ENCODE measurements at places on chromosomes 6 and 20.

- DNase-seq = peak; percentile 50
Observed at GRCh38 chr6:44133003-44133931, 5.9 kb downstream of the TMEM63B start.

GRCh38 chr20:2871661-2872458 is 1.4 kb upstream of the PTPRA start:
- DNase-seq = no peak

DNA sequence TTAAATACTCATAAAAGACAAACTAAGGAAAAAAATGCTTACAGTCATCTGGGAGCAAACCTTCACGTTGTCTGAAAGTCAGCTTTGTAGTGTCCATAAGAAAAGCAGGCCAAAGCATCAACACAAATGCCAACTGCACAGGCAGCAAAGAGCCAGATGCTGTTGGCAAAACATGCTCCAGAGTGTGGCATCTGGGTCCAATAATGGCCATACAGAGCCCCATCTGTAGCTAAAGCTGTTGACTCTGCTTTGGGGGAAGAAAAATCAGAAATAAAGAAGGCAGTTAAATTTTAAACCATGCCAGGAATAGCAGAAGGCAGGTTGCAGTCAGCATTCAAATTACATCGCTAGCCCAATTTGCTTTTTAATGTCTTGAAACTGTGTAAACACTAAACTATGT is 776.3 kb downstream of the EYS start:
- DNase-seq = no peak

GRCh38 chr6:106858653-106859092 is 115.9 kb downstream of the CD24 start:
- DNase-seq = no peak

GRCh38 chr6:156169371-156169770 is 607.8 kb upstream of the ARID1B start:
- no peak for DNase-seq

DNA sequence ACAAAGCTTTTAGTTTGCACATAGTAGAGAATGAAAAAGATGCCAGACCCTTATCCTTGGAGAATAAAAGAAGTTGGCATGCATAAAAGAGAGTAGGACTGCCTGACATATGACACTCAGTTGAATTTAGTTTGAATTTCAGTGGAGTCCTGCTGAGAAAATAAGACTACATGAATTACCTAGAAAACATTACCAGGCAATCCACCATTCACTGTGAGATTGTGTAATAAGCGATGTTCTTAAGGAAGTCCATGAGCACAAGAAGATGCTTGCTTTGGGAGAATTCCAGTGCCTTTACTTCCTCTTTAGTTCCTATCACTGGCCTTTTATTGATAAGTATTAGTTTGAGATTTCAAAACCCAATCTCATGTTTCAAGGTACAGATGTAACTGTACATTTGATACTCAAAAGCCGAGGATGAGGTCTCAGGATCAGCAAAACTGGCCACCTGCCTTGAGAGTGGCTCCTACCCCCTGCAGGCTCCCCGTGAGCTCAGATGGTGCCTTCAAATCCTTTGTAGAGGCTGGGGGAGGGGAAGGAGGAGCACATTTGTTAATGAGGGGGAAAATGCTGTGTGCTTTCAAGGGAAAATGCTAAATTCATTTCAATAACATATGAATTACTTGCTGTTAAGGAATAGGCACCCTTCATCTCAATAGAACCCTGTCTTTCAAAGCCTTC is 11.2 kb upstream of the UNC93A start:
- DNase-seq = no peak

- no peak for DNase-seq
Observed at GRCh38 chr6:73177221-73177944, 47.9 kb downstream of the KHDC1L start.

DNA sequence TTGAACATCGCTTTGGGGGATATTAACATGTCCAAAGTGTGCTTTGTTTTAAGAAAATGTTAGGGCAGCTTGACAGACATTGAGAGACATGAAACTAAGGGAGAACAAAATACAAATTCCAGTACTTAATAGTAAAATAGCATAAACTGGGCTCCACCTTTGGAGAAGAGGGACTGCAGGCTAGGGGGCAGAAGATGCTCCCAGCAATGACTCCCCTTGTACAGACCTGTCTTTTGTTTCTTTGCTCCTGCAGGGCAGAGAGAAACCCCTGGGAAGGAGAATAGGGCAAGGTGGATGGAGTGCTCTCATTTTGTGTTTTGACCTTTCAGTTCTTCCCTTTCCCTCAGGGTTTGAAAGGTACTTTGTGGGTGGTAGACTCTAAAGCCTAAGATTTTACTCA is 115.6 kb upstream of the PLCB4 start:
- peak; percentile 14 for DNase-seq

GRCh38 chr6:136404627-136405419 is 115.2 kb upstream of the BCLAF1 start:
- DNase-seq = no peak

DNA sequence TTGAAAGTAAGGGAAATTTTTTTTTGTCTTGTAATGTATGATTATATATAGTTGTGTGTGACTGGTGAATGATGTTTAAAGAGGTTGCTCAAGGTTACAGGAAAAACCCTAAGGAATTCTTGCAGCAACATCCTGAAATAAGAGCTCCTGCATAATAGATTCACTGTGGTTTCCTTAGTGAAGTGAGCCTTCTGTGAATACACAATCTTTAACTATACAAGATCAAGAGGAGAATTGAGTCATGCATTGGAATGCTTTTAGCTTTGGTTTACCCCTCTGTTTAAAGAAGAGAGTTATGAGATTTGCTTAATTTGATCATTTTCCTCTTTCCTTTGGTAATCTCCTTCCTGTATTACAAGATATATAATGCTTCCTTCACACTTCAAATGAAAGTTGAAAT is 141.6 kb upstream of the EYA4 start:
- DNase-seq = no peak

- DNase-seq = no peak
Observed at GRCh38 chr6:136607204-136607931, 57.1 kb upstream of the MAP7 start.

DNA sequence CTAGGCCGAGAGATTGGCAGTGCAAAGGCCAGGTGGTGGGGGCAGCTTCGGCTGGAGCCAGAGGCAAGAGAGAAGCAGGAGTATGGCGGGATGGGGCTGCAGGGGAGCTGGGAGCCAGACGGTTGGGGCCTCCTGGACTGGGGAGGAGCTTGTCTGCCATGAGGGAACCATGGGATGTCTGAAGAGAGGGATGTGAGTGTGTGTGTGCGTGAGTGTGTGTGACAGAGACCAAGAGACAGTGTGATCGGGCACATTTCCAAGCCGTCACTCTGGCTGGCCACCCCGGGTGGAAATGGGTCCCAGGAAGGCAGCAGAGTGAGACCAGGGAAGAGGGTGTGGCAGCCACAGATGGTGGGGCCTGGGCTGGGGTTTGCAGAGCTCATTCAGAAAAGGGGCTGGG is 13.8 kb downstream of the PHACTR3 start:
- no peak for DNase-seq

GRCh38 chr20:35618263-35619131 is 2.9 kb downstream of the SPAG4 start:
- DNase-seq = peak; percentile 30

DNA sequence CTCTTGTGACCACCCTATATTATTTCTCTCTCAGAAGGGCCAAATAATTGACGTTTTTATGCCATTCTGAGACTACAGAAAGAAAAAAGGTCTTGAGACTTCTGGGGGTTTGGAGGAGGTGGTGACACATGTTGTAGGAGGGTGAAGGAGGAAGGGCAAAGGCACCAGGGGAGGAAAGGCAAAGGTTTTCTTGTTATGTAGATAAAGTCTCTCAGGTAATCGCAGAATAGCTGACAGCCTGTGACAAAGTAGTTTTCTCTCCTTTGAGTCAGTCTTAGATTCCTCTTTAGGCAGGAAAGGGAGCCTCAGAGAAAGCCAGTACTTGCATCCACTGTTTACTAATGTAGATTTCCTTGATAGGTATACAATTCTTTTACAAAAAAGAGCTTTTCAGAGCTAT is 23.6 kb downstream of the OR2B2 start:
- no peak for DNase-seq

- no peak for DNase-seq
Observed at GRCh38 chr20:38075161-38075998, 41.8 kb downstream of the RPRD1B start.

- DNase-seq = no peak
Observed at GRCh38 chr6:152721956-152722355, 24.3 kb downstream of the MYCT1 start.

- DNase-seq = no peak
Observed at GRCh38 chr6:113723182-113723581, 134.0 kb upstream of the MARCKS start.

- DNase-seq = no peak
Observed at GRCh38 chr20:50561379-50562078, 51.3 kb downstream of the PTPN1 start.

DNA sequence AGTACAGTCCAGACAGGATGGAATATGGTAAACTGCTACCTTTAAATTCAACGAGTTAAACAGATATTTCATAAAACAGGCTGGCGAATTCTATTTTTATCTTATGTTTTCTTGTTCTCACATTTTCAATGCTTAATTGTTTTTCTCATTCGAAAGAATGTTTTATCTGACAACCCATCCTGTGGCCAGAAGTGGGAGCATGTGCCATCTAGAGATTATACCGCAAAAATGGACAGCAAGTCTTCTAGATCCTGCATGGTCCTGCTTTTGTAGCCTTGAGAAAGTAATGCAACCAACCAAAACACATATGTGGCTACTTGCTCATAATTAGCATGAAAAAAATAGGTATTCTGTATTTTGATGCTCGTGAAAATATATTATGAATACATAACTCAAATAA is 30.7 kb downstream of the TUBB2B start:
- no peak for DNase-seq

- no peak for DNase-seq
Observed at GRCh38 chr6:8041913-8042583, 22.1 kb downstream of the BLOC1S5 start.

- no peak for DNase-seq
Observed at GRCh38 chr6:14775528-14775927, 470.3 kb upstream of the JARID2 start.

DNA sequence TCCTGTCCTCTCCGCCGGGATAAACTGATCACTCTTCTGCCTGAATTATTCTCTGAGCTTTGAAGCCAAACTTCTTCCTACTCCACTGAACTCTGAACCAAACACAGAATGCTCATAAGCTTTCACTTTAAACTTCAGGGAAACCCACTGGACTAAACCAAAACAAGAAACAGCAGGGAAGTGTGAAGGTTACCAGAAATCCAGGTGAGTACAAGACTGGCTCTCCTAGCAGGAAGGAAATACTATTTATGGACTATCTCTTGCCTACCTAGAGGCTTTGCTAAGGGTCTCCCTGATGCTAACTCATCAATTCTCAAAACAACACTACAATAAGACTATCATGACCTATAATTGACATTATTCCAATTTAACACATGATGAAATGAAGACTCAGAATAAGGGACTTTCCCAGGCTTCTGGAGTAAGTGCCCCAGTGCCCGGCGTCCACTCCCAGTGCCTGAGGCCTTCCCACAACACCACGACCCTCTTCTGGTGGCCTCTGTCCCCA is 145.0 kb downstream of the ZDHHC14 start:
- DNase-seq = no peak

- no peak for DNase-seq
Observed at GRCh38 chr20:10925767-10926166, 252.0 kb upstream of the JAG1 start.

DNA sequence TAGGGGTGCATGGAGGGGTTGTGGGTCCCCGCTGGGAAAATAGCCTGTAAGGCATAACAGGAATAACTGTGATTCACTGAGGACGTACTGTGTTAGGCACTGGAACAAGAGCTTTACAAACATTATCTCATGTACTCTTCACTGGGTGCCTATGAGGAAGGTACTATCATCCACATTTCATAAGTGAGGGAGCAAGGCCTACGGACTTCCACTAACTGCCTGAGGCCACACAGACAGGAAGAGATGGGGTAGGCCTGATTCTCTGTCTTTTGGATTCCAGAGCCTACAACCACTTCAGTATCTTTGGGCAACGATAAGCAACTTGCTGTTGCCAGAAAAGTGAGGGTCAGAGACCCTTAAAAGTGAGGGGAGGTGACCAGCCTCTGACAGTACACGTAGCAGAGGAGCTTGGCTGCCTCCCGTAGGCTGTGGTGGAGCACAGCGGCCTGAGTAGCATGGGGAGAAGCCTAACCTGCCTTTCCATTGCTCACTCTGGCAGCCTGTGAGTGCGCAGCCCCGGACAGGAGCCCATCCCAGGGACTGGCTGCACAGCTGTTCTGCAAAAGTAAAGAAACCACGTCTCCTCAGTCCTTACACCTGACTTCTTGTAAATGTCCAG is 30.4 kb downstream of the PSMB1 start:
- DNase-seq = peak; percentile 62

DNA sequence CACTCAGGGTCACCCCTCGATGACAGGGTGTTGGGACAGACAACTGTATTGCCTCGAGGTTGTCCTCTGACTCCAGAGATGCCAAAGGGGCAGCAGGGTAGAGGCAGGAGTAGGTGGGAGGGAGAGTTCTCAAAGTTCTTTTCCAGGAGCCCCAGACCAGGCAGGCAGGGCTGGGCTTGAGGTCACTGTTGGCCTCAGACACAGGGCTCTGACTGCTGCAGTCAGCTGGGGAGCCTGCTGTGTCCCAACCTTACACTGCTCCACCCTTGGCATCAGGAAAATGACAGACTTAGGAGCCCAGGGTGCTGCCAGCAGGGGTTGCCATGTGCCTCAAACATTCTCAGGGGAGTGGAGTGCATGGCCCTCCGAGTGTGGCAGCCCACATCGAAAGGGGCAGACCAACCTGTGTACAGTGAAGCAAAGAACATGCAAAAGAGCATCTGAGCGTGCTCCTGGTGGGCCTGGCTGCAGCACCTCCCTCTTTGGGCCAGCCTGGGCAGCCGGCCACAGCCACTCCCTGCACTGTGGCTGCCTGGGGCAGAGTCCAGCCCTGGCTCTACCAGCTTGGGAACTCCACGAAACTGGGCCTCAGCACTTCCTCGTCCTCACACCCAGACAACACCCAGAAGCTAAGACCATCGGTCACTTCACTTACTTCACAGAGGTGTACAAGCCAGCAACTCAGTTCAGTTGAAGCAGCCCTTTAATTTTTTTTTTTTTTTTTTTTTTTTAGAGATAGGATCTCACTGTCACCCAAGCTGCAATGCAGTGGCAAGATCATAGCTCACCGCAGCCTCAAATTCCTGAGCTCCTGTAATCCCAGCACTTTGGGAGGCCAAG is 24.0 kb downstream of the C6orf132 start:
- DNase-seq = no peak

GRCh38 chr6:133626096-133626666 is 262.7 kb upstream of the TCF21 start:
- no peak for DNase-seq

Data from WTC11 (cell line).